ENCODE measurements at places on chromosomes 4 and X.

DNA sequence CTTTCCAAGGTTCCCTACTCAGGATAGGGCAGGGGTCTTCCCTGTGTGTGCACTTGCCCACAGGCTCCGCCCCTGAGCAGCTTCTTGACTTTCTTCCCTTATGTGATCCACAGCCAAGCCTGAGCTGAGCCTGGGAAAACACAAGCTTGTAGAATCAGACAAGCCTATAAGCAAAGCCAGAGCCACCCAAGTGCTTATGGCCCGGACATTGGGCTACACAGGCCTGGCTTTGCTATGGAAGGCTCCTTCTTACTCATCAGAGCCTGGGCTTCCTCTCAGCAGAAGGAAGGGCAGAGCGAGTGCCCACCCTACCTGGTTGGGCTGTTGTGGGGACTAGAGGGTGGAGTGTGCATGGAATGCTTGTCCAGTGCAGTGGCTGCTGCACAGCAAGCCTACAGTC is 1.3 kb upstream of the TNIP2 start:
- DNase-seq, result no peak

- DNase-seq, result no peak
Observed at GRCh38 chrX:44708470-44708869, 135.4 kb upstream of the DUSP21 start.

DNA sequence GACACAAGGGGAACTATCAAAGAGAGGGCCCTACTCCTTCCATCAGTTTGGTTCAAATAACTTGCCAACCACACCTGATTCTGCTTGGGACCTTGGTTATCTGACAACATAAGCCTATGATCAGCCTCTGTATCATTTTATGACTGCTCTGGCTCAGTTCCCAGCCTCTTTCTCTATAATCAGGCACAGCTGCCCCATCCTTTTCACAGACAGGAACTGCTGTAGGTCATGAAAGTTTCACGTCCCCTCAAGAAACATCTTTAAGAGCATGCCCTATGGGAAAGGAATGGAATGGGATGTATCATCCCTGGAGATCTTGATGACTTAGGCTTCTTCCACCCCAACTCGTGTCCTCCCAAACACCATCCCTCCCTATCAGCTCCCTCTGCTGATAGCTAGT is 243.4 kb downstream of the AR start:
- no peak for DNase-seq

GRCh38 chr4:137981277-137981676 is 260.9 kb downstream of the SLC7A11 start:
- DNase-seq, result no peak

DNA sequence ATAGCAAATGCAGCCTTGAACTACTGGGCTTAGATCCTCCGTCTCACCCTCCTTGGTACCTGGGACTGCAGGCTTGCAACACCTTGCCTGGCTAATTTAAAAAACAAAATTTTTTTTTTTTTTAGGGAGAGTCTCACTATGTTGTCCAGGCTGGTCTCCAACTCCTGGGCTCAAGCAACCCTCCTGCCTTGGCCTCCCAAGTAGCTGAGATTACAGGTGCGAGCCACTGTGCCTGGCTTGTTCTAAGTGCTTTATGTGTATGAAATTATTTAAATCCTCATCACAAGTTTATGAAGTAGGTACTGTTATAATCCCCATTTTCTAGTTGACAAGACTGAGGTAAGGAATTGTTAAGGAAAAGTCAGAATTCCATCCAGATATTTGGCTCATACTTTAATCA is 43.0 kb downstream of the CLCN3 start:
- DNase-seq, result no peak

Measured in upper lobe of left lung (tissue), 6 donors.